ENCODE measurements at places on chromosomes 12 and 14.

- no peak overlapping the region for H3K27ac ChIP-seq
- H3K36me3 ChIP-seq: no peaks in the 10 kb centered on the region
- no peak for DNase-seq
- no peaks in the 10 kb centered on the region for H3K27me3 ChIP-seq
- H3K4me3 ChIP-seq: no peak overlapping the region
- no peaks in the 10 kb centered on the region for H3K4me1 ChIP-seq
Measured at GRCh38 chr12:23767834-23768233, 181.6 kb downstream of the SOX5 start.

GRCh38 chr14:57970175-57970574 is 104.3 kb upstream of the SLC35F4 start:
- no peak for DNase-seq
- no peaks in the 10 kb centered on the region for H3K36me3 ChIP-seq
- H3K27ac ChIP-seq: no peak overlapping the region
- no peak overlapping the region for H3K4me3 ChIP-seq
- H3K4me1 ChIP-seq: no peaks in the 10 kb centered on the region
- H3K27me3 ChIP-seq: no peaks in the 10 kb centered on the region

- no peak for DNase-seq
- H3K4me3 ChIP-seq: no peak overlapping the region
- H3K36me3 ChIP-seq: no peaks in the 10 kb centered on the region
- H3K27me3 ChIP-seq: no peaks in the 10 kb centered on the region
Measured at GRCh38 chr14:87457720-87458119, 535.3 kb downstream of the GALC start.

GRCh38 chr12:132698341-132698740 is 11.0 kb downstream of the PXMP2 start:
- no peak overlapping the region for H3K27ac ChIP-seq
- H3K4me3 ChIP-seq: no peak overlapping the region
- no peaks in the 10 kb centered on the region for H3K36me3 ChIP-seq
- H3K27me3 ChIP-seq: no peaks in the 10 kb centered on the region

GRCh38 chr12:113310489-113310888 is 24.4 kb downstream of the SLC8B1 start:
- H3K4me3 ChIP-seq: no peak overlapping the region
- H3K36me3 ChIP-seq: peaks cover 37% of the 10 kb centered on the region
- DNase-seq: no peak
- H3K27ac ChIP-seq: no peak overlapping the region
- H3K27me3 ChIP-seq: no peaks in the 10 kb centered on the region

- H3K4me1 ChIP-seq: peaks cover 17% of the 10 kb centered on the region
- H3K27me3 ChIP-seq: no peaks in the 10 kb centered on the region
- H3K36me3 ChIP-seq: no peaks in the 10 kb centered on the region
- H3K27ac ChIP-seq: no peak overlapping the region
- no peak for DNase-seq
- H3K4me3 ChIP-seq: no peak overlapping the region
Measured at GRCh38 chr12:14278294-14278953, 87.1 kb upstream of the ATF7IP start.

GRCh38 chr12:112713471-112713870 is 78.1 kb upstream of the RPH3A start:
- DNase-seq: no peak
- no peaks in the 10 kb centered on the region for H3K27me3 ChIP-seq
- H3K27ac ChIP-seq: no peak overlapping the region
- H3K4me1 ChIP-seq: no peaks in the 10 kb centered on the region
- H3K4me3 ChIP-seq: no peak overlapping the region
- H3K36me3 ChIP-seq: no peaks in the 10 kb centered on the region

DNA sequence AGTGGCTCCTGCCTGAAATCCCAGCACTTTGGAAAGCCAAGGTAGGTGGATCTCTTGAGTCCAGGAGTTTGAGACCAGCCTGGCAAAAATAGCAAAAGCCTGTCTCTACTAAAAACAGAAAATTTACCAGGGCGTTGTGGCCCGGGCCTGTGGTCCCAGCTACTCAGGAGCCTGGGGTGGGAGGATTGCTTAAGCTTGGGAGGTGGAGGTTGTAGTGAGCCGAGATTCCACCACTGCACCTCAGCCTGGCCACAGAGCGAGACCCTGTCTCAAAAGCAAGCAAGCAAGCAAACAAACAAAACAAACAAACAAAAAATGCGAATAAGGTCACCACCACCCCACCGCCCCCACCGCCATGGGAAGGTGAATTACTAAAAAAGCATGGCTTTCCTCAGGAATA is 238.7 kb downstream of the ATXN7L3B start:
- no peak overlapping the region for H3K27ac ChIP-seq
- H3K36me3 ChIP-seq: no peaks in the 10 kb centered on the region
- H3K4me3 ChIP-seq: no peak overlapping the region
- no peaks in the 10 kb centered on the region for H3K27me3 ChIP-seq

DNA sequence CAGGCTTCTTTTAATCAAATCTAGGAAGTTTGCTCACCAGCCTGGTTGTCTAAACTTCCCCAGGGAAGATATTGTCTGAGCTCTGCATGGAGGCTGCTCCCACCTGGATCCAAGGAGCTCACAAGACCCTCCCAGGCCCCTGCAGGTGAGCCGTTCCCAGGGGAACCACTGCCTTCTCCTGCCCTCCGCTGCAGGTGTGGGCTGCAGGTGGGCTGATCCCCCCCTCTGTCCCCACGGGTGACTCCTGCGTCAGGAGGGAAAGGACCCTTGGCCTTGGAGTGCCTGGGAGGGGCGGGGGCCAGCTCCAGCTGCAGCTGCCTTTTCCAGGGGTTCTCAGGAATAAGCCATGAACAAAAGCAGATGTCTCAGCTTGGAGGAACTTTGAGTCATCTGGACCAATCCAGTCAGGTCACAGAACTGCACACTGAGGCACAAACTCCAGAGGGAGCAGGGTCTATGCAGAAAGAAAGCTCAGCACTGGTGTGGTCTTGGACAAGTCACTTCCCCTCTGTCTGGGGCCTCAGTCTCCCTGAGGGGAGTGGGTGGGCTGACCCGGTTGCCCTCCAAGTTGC is 246.6 kb upstream of the RTL1 start:
- no peaks in the 10 kb centered on the region for H3K36me3 ChIP-seq
- no peaks in the 10 kb centered on the region for H3K27me3 ChIP-seq
- no peak overlapping the region for H3K27ac ChIP-seq
- no peak overlapping the region for H3K4me3 ChIP-seq

DNA sequence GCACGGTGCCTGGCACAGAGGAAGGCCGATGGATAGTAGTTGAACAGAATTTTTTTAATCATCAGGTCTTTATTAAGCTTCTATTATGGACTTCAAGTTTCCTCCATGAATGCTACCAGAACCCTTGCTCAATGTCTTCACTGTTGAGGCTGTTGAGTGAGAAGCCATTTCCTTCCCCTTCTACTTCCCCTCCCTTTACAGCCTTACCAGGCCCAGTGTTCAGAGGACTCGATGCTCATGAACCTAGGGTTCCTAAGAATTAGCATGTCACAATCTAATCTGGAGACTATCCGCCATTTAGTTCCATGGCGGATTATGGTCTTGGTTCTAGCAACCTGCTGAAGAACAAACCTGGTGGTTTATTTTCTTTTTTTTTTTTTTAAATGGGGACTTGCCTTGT is 17.7 kb downstream of the ETV6 start:
- H3K27me3 ChIP-seq: no peaks in the 10 kb centered on the region
- H3K4me1 ChIP-seq: peaks cover 15% of the 10 kb centered on the region
- no peak overlapping the region for H3K27ac ChIP-seq
- no peak for DNase-seq
- H3K36me3 ChIP-seq: no peaks in the 10 kb centered on the region

DNA sequence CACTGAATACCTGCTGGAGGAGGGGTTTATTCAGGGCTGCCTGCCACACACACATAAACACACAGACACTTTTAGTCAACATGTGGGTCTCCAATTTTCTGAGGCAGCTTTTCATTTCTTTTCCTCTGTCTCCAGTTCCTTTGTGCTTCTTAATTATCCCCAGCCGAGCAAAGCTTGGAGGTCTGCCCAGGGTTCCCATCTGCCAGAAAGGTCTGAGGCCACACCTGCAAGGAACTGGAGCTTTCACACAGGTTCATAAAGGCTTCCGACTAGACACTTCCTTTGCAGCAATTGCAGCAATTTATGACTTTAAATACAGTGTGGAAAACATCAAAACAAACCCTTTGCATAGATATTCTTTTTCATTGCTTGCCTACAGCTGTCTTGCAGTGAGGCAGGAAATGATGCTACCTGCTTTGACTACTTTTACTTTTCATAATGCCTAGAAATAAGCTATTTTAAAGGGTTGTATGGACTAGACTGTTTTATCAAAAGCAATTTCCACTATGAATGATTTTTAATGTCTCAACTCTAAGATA is 1318.9 kb downstream of the AACS start:
- no peaks in the 10 kb centered on the region for H3K36me3 ChIP-seq
- H3K4me1 ChIP-seq: peaks cover 19% of the 10 kb centered on the region
- H3K4me3 ChIP-seq: no peak overlapping the region

DNA sequence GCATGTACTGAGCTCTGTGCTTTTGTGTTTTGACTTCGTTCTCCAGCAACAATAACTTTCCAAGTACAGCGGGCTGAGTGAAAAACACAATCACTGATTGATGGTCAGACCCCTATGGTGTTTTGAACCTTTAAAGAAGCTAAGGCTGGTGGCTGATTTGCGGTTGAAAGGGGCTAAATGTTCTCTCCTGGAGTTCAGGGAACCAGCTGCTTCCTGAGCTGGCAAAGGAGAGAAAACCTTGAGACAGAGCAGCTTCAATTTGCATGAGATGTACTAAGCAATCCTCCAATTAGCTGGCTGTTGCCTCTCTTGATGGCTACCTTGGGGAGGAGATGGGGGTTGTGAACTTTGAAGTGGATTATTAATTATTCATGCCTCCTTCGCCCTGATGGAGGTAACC is 546.7 kb upstream of the SEL1L start:
- H3K27ac ChIP-seq: no peak overlapping the region
- DNase-seq: no peak

DNA sequence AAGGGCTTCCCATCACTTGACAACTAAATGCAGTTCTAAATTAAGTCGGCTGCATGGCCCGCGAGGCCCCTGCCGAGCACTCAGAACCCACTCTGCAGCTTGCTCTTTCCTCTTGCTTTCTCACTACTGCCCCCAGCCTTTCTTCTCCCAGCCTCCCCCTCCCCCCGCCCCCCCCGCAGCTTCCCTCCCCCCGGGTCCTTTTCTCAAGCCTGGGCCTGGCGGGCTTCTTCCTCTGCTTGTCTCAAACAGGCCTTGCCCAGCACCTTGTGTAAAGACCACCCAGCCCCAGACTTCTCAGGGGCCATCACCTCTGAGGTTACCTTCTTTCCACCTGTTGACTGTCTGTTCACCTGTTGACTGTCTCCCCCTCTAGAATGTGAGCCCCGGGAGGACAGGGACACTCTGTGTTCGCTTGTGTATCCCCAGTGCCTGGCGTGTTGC is 1.1 kb downstream of the CYP46A1 start:
- no peaks in the 10 kb centered on the region for H3K36me3 ChIP-seq
- H3K27ac ChIP-seq: no peak overlapping the region
- H3K4me3 ChIP-seq: no peak overlapping the region
- H3K4me1 ChIP-seq: peaks cover 12% of the 10 kb centered on the region

DNA sequence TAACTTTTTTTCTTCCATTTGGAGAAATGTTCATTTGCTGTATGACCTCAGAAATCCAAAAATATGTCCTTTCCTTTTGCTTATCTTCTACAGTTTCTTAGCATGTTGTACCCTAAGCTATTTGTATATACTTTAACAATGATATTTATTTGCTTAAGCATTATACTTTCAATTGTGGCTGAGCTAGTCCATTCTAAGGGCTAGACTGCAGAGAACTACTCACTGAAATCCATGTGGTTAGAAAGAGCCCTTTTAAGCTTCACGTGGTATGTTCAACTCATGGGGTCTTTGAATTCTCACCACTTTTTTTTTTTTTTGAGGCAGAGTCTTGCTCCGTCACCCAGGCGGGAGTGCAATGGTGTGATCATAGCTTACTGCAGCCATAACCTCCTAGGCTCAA is 122.5 kb downstream of the HMGA2 start:
- no peak for DNase-seq
- H3K36me3 ChIP-seq: no peaks in the 10 kb centered on the region
- peaks cover 7% of the 10 kb centered on the region for H3K4me1 ChIP-seq
- no peaks in the 10 kb centered on the region for H3K27me3 ChIP-seq
- no peak overlapping the region for H3K4me3 ChIP-seq

GRCh38 chr12:51590347-51591015 is 552 bp upstream of the SCN8A start:
- no peaks in the 10 kb centered on the region for H3K36me3 ChIP-seq
- H3K4me1 ChIP-seq: peaks cover 9% of the 10 kb centered on the region
- peak overlapping the region; percentile 70 for H3K4me3 ChIP-seq

DNA sequence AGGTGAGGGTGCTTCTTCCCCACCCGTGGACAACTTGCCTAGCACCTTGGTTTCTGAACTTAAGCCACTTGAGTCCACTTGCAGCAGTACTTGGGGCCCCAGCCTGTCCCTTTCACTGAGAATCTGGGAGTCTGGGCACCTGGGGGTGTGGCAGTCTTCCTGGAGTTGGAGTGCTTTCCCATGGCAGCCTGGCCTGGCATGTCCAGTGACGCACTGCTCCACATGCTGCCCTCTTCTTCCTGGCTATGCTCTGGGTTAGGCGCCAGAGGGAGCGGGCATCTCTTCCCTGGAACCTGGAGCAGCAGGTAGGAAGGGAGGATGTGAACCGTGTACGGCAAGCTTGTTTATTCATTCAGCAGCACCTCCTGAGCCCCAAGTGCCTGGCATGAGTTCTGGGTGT is 76.4 kb downstream of the PAPOLA start:
- no peaks in the 10 kb centered on the region for H3K36me3 ChIP-seq
- H3K4me3 ChIP-seq: no peak overlapping the region
- H3K27me3 ChIP-seq: peaks cover 2% of the 10 kb centered on the region
- H3K4me1 ChIP-seq: peaks cover 14% of the 10 kb centered on the region
- DNase-seq: no peak

- H3K36me3 ChIP-seq: no peaks in the 10 kb centered on the region
- no peaks in the 10 kb centered on the region for H3K27me3 ChIP-seq
- DNase-seq: no peak
Measured at GRCh38 chr12:15608941-15609340, 180.2 kb downstream of the EPS8 start.

- no peak for DNase-seq
- no peak overlapping the region for H3K27ac ChIP-seq
- no peaks in the 10 kb centered on the region for H3K27me3 ChIP-seq
Measured at GRCh38 chr14:61080591-61081010, 99.6 kb downstream of the SLC38A6 start.

- H3K4me1 ChIP-seq: no peaks in the 10 kb centered on the region
- no peaks in the 10 kb centered on the region for H3K36me3 ChIP-seq
- H3K27ac ChIP-seq: no peak overlapping the region
- DNase-seq: no peak
- H3K4me3 ChIP-seq: no peak overlapping the region
- no peaks in the 10 kb centered on the region for H3K27me3 ChIP-seq
Measured at GRCh38 chr14:47442211-47442610, 233.2 kb downstream of the MDGA2 start.

GRCh38 chr12:14883686-14884085 is 2.0 kb downstream of the MGP start:
- peaks cover 13% of the 10 kb centered on the region for H3K4me1 ChIP-seq
- no peak for DNase-seq
- H3K27me3 ChIP-seq: no peaks in the 10 kb centered on the region
- H3K36me3 ChIP-seq: no peaks in the 10 kb centered on the region
- no peak overlapping the region for H3K27ac ChIP-seq
- H3K4me3 ChIP-seq: no peak overlapping the region

- no peaks in the 10 kb centered on the region for H3K27me3 ChIP-seq
- no peak for DNase-seq
- no peak overlapping the region for H3K4me3 ChIP-seq
- H3K27ac ChIP-seq: peak overlapping the region; percentile 71
- H3K4me1 ChIP-seq: peaks cover 6% of the 10 kb centered on the region
Measured at GRCh38 chr12:105562199-105562971, 231.9 kb downstream of the C12orf75 start.

Data from esophagus squamous epithelium (tissue), 5 donors.